ENCODE measurements at places on chromosomes 3 and 15. TPM values are rescaled to one million over a fixed set of nuclear protein-coding genes. Genes with fewer than 3 reads are reported as not detected.

DNA sequence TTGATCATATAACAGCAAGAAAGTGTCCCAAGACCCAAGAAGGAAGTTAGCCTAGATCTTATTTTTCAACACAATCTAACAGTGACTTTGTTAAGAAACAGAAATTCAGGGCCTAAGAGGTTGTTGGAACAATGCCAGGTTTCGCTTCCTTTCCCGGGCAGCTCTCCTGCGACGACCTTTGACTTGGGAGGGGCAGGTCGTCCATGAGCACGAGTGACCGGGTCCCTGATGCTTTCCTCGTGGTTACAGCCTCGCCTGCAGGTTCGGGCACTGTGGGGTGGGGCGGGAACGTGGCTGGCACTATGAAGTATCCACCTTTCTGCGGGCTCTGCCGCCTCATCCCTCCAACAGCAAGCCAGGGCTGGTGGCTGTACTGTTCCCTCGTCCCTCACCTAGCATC is 90.1 kb upstream of the RGMA start:
- no peak overlapping the region for H3K4me3 ChIP-seq
- H3K27ac ChIP-seq: no peak overlapping the region
- H3K36me3 ChIP-seq: no peaks in the 10 kb centered on the region
- H3K27me3 ChIP-seq: no peaks in the 10 kb centered on the region
- DNase-seq: no peak
- peaks cover 36% of the 10 kb centered on the region for H3K4me1 ChIP-seq

DNA sequence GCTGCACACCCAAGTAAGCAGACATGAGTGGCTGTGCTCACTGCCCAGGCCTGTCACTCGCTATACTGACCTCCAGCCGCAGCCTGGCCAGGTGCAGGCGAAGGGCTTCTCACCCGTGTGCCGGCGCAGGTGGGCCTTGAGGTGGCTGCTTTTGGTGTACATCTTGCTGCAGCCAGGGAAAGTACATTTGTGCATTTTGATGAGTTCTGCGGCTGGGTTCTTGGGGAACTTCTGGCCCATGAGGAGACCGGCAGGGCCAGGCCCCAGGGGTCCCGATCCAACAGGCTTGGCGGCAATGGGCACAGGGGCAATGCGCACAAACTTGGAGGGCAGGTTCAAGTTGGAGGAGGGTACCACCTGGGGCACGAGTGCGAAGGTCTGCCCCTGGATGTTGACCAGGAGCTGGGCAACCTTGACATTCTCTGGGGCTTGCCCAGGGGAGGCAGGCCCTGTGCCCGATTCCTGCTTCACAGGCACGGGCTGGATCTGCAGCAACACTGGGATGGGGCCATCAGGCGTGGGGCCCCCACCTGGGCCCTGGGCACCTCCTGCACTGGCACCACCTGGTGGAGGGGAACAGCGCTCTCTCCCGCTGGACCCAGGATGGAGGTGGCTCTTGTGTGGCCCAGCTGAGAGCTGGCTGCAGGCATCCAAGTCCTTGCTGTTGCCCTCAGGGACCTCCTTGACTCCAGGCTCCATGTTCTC is 5.3 kb downstream of the KLF15 start:
- no peak overlapping the region for H3K4me3 ChIP-seq
- no peak for DNase-seq
- no peaks in the 10 kb centered on the region for H3K27me3 ChIP-seq
- H3K4me1 ChIP-seq: peaks cover 13% of the 10 kb centered on the region
- H3K27ac ChIP-seq: no peak overlapping the region

DNA sequence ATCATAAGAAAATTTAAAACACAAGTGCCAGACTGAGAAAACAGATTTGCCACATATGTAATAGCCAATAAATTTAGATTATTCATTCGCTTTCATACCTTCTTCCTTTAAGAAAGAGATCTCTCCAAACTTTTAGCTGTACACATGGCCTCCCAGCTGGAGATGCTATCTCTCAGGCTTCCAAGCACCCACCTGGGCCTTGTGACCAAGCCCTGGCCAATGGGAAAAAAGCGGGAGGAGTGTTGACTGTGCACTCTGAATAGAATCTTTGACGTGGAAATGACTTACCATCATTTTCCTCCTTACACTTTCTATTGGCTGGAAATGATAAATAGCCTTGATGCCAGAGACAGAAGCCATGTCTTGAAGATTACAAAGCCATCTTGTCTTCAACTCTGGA is 1106.6 kb downstream of the TBL1XR1 start:
- H3K36me3 ChIP-seq: no peaks in the 10 kb centered on the region
- H3K27ac ChIP-seq: no peak overlapping the region
- H3K4me1 ChIP-seq: no peaks in the 10 kb centered on the region
- no peaks in the 10 kb centered on the region for H3K27me3 ChIP-seq
- no peak overlapping the region for H3K4me3 ChIP-seq

GCNT3 gene
- not detected for total RNA-seq

DNA sequence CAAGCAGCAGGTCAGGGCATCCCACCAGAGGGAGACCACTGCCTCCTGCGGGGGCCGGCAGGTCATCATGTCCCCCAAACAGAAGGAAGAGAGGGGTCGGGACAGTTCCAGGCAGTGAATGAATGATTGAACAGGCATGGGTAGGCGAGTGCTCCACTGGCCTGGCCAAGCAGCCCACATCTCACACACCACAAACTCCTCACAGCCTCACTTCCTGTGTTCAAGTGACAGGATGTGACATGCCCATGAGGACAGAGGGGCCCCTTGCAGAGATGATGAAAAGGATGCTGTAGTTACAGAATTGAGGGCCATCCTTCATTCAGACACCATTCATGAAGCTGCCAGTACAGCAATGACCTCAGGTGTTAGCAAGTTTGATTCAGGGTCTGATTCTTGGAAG is 3.7 kb downstream of the IQSEC1 start:
- no peaks in the 10 kb centered on the region for H3K36me3 ChIP-seq
- DNase-seq: no peak
- no peak overlapping the region for H3K27ac ChIP-seq
- H3K4me1 ChIP-seq: peaks cover 19% of the 10 kb centered on the region
- H3K27me3 ChIP-seq: peaks cover 29% of the 10 kb centered on the region
- no peak overlapping the region for H3K4me3 ChIP-seq

CCDC39 gene
- total RNA-seq: 3.3 TPM

- H3K4me1 ChIP-seq: no peaks in the 10 kb centered on the region
- no peaks in the 10 kb centered on the region for H3K27me3 ChIP-seq
- no peak for DNase-seq
- H3K36me3 ChIP-seq: no peaks in the 10 kb centered on the region
- no peak overlapping the region for H3K27ac ChIP-seq
Measured at GRCh38 chr15:70799667-70800450, 36.5 kb upstream of the UACA start.

GRCh38 chr3:42518800-42519567 is 16.5 kb downstream of the VIPR1 start:
- no peaks in the 10 kb centered on the region for H3K36me3 ChIP-seq
- H3K27me3 ChIP-seq: no peaks in the 10 kb centered on the region
- no peak overlapping the region for H3K27ac ChIP-seq
- no peaks in the 10 kb centered on the region for H3K4me1 ChIP-seq

DNA sequence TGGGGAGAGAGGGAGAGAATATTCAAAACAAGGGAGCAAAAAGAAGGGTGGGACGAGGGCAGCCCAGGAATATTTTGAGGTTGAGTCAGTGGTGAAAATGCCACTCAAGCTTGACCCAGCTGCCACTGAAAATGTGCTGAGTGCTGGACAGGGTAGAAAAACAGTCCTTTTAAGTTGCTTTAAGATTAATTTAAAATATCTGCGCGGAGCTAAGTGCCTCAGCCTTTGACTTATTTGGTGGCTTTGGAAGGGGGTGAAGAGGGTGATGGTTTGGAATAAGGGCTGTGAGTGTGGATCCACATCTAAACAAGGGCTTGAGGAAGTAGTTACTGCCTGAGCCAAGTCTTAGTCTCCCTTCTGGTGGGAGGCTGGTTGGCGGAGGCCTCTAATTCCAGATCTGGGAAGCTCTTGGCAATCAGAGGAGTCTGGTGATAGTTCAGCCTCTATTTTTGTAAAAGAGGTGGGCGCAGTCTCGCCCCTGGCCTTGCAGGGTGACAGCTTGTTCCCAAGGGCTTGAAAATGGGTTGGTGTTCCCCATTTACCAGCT is 280.8 kb upstream of the ROPN1 start:
- no peaks in the 10 kb centered on the region for H3K27me3 ChIP-seq
- H3K4me3 ChIP-seq: no peak overlapping the region
- no peak for DNase-seq
- H3K27ac ChIP-seq: no peak overlapping the region

DNA sequence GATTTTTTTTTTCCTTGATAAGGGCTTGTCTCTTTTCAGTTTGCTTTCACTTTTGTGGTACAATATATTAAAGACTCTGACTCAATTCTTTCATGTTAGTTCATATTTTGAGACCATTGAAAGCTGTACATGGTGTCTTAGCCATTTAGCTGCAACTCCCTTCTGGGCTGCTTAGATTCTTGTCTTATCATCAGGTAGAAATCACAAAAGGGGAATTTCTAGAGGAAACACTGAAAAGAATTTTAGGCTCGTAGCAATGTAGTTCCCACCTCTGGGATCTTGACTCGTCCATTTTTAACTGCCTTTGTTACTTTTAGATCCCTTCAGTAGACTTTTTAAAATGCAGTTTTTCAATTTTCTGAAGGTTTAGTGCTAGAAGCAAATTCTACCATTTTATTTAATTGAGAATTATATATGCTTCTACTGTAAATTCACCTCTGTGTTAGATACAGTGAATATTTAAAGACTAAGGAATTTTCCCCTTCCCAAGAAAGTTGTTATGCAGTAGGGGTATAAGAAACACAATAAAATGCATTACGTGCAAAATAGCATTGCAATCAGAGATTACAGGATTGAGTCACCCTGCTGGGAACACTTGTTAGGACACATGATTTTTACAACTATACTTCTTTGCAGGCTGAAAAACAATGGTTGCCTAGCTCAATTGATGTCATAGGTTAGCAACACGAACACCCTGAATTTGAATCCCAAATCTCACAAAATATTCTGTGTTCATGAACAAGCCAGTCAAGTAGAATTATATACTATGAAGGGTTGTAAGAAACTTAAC is 772.7 kb downstream of the PDCD6IP start:
- no peak overlapping the region for H3K27ac ChIP-seq
- peaks cover 10% of the 10 kb centered on the region for H3K4me1 ChIP-seq
- H3K36me3 ChIP-seq: no peaks in the 10 kb centered on the region
- H3K4me3 ChIP-seq: no peak overlapping the region
- H3K27me3 ChIP-seq: no peaks in the 10 kb centered on the region

DNA sequence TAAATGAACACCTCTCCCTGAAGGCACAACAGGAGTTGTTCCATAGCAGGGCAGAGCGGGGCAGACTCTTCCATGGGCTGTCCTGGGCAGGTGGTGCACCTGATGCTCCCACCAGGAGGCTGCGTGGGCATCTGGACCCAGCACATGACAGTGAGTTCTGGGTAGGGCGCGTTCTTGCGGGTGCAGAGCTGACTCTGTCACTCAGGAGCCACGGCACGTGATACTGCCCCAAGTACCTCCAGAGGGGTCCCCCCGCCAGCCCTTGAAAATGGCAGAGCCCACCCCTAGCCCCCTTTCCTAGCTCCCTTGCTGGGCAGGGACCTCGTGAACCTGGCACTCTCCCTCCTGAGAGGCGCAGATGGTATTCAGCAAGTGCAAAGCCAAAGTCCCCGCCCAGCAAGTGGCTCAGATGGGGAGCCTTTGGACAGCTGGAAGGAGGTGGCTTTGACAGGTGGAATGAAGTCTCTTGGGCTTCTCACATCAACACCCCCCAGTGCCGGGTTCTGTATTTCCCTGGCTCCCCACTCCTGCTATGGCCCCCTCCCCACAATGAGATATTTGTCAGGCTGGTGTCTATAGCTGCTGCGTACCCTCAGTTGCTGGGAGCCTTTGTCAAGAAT is 172.1 kb downstream of the TBC1D2B start:
- H3K4me3 ChIP-seq: no peak overlapping the region
- no peak overlapping the region for H3K27ac ChIP-seq
- no peaks in the 10 kb centered on the region for H3K4me1 ChIP-seq
- no peaks in the 10 kb centered on the region for H3K36me3 ChIP-seq

CAMK2N2 gene
- total RNA-seq: 0.71 TPM

- H3K27ac ChIP-seq: no peak overlapping the region
- DNase-seq: no peak
- no peaks in the 10 kb centered on the region for H3K36me3 ChIP-seq
- peaks cover 15% of the 10 kb centered on the region for H3K4me1 ChIP-seq
- H3K4me3 ChIP-seq: no peak overlapping the region
- H3K27me3 ChIP-seq: peaks cover 1% of the 10 kb centered on the region
Measured at GRCh38 chr15:74618841-74619596, 3.4 kb downstream of the CLK3 start.

CAND2 gene
- 2.4 TPM for total RNA-seq

SLC24A5 gene
- total RNA-seq: not detected

GRCh38 chr3:86740751-86741150 is 250.2 kb downstream of the VGLL3 start:
- no peak overlapping the region for H3K27ac ChIP-seq
- H3K4me1 ChIP-seq: no peaks in the 10 kb centered on the region
- DNase-seq: no peak
- H3K4me3 ChIP-seq: no peak overlapping the region

- no peak overlapping the region for H3K27ac ChIP-seq
- peaks cover 31% of the 10 kb centered on the region for H3K4me1 ChIP-seq
- DNase-seq: peak; percentile 22
- no peaks in the 10 kb centered on the region for H3K27me3 ChIP-seq
- H3K4me3 ChIP-seq: no peak overlapping the region
- no peaks in the 10 kb centered on the region for H3K36me3 ChIP-seq
Measured at GRCh38 chr15:32866454-32867312, 148.9 kb downstream of the GREM1 start.

DNA sequence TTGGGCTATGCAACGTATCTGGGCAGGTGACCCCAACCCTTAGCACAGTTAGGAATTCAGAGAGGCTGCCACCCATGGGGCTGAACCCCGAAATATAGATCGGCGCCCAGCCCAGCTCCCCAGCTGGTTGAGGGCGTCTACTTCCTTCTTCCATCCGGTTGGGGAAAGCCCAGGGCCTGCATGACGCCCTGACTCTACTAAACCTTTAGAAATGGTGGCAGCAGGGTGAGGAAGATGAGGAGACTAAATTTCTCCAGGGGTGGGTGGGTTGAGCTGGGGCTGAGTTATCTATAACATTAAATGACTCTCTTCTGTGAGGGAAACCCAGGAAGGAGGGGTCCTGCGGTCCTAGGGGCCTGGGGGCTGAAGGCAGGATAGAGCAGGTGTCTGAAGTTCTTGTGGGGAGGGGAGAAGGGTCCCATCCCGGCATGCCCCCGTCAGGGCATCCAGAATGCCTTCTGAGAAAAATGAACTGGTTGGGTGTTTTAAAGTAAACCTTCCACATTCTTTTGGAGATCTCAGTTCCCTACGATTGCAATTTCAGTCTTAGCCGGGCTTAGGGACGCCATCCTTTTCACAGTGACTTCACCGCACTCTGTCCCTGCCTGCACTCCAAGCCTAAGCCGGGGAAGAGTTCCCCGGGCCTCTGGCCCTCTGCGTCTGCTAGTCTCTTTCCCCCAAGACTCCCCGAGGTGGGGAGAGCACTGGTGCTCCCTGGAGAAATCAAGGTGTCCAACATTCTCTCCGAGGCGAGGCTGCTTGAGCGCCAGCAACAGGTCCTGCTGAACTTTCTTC is 28.5 kb downstream of the NR2F2 start:
- peaks cover 96% of the 10 kb centered on the region for H3K27me3 ChIP-seq
- no peaks in the 10 kb centered on the region for H3K36me3 ChIP-seq
- peak; percentile 52 for DNase-seq
- peaks cover 83% of the 10 kb centered on the region for H3K4me1 ChIP-seq
- H3K4me3 ChIP-seq: peak overlapping the region; percentile 61

SKIL gene
- total RNA-seq: 18.0 TPM

ITIH3 gene
- total RNA-seq: not detected
